Motor neuron (in vitro differentiated cells): ENCODE measurements at places on chromosomes 1 and 21.

DNA sequence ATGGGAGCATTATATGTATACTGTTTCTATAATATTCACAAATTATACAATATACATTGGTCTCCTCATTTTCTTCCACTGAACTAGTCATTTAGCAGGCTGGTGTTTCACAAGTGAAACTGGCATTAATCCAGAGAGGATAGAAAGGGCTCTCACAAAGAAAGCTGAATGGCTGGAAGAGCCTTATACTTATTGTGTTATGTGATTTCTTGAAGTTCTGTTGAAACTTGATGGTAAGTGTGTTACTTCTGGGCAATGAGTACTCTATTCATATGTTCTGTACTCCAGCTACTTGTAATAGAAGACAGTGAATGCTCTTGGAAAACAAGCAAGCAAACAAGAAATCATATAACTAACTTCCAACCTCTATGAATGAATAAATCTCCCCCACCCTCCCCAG is 14.9 kb downstream of the STX12 start:
- ATAC-seq, result no peak

GRCh38 chr1:17731460-17731859 is 23.7 kb upstream of the ACTL8 start:
- no peak for ATAC-seq

GRCh38 chr1:187509091-187509490 is 680.3 kb downstream of the PLA2G4A start:
- ATAC-seq, result no peak

DNA sequence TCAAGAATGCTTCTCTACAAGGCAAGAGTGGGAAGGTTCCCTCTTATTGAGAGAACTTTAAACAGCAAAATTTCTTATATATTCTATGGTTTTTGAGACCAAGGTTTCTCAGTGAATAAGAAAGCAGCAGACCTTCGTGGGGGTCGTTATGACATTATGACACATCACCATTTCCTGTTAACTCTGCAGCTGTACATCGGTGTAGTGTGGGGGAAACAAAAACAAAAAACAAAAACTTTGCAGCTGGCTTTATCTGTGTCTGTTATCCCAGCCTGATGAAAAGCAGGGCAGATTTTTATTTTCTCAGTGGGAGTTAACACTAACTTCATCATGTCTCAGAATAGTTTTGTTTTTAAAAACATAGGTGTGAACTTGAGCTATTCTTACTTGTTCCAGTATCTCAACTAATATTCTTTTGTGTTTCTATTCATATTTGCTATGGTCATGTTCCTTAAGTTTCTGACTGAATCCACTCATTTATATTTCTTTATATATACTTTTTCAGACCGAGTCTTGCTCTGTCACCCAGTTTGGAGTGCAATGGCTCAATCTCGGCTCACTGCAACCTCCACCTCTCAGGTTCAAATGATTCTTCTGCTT is 2.1 kb downstream of the SDE2 start:
- ATAC-seq, result no peak

- ATAC-seq, result no peak
These were observed 119.9 kb downstream of the MAST2 start for GRCh38 chr1:45923343-45923742.

DNA sequence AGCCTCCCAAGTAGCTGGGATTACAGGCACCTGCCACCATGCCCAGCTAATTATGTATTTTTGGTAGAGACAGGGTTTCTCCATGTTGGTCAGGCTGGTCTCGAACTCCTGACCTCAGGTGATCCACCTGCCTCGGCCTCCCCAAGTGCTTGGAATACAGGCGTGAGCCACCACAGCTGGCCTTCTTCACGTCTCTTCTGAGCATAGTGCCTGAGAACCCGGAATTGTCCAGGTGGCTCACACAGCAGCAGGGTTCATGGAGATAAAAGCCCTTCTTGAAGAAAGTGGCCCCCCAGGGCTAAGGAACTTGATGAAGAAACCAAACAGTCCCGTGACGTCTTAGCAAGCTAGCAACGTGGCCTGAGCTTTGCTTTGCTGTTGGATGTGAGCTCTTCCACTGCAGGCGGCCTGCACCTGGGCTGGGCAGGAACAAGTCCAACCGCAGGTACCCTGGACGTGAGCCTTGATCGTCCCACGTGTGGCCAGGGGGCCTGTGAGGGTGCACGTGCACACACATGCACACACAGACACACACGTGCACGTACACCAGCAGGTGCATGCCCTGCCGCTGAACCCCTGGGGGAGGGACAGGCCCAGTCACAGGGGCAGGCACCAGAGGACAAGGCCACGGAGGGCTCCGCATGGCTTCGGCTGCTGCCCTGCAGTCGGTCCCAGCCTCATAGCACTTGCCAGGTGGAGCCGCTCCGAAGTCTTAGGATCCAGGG is 23.4 kb upstream of the TRAPPC10 start:
- ATAC-seq, result no peak

DNA sequence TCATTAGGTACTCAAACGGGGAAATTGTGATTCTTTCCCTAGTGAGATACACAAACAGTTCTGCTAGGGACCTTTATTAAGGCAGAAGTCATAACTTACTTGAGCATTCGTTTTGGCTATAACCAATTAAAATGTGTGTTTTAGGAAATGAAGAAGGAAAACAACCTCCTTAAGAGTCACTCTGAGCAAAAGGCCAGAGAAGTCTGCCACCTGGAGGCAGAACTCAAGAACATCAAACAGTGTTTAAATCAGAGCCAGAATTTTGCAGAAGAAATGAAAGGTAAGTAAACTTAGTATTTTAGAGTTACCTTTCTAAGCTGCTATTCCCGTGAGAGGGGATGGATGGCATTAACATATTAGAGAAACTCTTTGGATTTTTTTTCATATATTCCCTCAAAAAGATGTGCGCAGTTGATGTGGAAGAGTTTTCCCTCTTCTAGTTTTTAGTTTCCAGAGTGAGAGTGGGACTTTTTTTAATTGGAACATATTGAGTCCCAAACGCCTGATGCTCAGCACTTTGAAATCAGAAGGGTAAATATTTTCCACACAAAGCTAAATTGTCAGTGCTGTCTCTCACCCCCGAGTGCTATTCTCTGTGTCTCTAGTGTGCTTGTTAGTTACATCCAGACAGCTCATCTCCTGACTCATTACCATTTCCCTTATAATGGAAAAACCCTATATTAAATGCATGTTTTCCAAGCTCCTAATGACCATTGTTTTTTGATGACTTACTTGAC is 34.9 kb downstream of the CENPF start:
- ATAC-seq, result peak; percentile 63

DNA sequence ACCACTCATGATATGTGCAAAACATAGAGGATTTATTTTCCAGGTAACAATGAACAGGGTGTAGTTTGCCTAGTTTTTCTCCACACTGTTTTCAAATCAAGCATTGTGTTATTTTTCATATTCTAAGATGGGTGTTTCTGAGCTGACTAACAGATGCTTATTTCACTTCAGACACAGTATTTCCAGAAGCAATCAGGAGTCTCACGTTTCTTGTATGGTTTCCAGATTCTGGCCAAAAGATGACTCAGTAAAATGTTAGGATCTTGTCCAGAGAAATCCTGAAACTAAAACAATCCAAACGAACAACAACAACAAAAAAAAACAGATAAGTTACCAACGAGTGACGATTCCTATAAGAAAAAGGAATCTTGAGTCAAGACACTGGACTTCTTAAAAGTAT is 5.3 kb downstream of the UTS2 start:
- peak; percentile 90 for ATAC-seq

DNA sequence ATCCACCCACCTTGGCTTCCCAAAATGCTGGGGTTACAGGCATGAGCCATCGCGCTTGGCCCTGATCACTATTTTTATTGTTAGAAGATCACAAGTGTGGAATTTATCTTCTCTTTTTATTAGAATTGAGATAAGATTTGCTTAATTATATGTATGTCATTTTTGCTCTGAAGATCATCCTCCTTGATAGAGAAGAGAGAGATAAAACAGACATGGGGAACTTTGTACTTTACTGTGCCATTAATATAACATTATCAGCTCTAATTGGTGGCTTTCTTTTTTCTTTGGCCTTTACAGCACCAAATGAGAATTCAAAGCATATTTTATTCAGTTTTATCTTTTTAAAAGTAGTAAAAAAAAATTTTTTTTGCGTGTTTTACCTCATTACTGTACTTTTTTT is 46.8 kb downstream of the SCP2 start:
- no peak for ATAC-seq

DNA sequence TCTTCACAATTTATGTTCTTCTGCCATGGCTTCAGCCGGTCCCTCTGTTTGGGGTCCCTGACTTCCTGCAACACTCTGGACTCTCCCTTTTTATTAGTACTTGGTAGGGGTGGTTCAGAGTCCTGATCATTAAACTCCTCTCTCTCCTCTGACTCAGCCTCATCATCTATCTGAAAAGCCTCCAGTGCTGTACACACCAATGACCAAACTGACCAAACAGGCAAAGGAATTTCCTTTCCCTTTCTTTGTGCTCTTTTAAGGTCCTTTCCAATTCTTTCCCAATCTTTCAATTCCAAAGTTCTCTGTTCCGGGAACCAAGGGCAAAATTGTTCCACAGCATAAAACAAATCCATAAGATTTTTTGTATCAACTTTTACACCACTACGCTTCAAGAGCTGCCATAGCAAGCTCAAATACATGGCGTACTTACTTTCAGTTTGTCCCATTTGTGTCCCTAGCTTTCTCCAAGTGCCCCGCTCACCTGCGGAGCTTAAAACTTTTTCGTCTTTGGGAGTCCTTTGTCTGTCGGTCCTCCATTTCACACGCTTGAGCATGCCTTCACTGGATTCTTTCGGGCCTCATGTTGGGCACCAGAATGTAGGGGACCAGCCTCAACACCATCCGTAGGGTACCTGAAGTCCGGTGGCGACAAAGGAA is 9.6 kb downstream of the DAP3 start:
- no peak for ATAC-seq

GRCh38 chr1:59041646-59042277 is 255.1 kb upstream of the FGGY start:
- ATAC-seq, result peak; percentile 14

DNA sequence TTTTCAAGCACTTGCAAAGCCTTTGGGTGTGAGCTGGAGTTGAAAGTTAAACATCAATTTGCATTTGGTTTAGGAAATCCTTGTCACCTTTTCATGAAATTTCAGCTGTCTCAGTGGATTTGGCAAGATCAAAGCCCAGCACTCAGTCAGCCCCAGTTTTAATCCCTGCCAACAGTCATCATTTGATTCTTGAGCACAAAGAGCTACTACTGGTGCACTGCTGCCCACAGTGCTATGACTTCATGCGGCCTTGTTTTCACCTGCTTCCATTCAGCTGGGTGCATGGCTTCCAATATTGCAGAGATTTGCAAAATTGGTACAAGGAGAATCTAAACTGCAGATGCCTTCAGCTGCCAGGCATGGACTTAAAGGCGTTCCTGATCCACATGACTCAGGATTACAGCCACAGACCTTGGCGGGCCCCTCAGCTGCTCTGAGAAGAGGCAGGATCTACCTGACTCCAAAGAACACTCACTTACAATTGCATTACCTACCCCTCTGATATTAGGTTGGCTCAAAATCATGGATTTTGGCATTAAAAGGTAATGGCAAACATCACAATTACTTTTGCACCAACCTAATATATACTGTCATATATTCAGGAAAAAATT is 259.1 kb downstream of the DSCAM start:
- ATAC-seq, result peak; percentile 58

- ATAC-seq, result no peak
These were observed 16.6 kb upstream of the SLFNL1 start for GRCh38 chr1:41038110-41038509.

- no peak for ATAC-seq
These were observed 537.3 kb downstream of the KCNT2 start for GRCh38 chr1:196070940-196071339.

- ATAC-seq, result no peak
These were observed 33.2 kb downstream of the STUM start for GRCh38 chr1:226581650-226582330.

- no peak for ATAC-seq
These were observed 20.4 kb downstream of the SLC25A33 start for GRCh38 chr1:9559673-9560072.
